ENCODE measurements at places on chromosomes 13 and 19. TPM values are rescaled to one million over a fixed set of nuclear protein-coding genes. Genes with fewer than 3 reads are reported as not detected.

- peak; percentile 7 for DNase-seq
These were observed 113.6 kb upstream of the PCDH9 start for GRCh38 chr13:67343777-67344176.

GRCh38 chr13:60331249-60332012 lies 65.6 kb upstream of the TDRD3 start:
- DNase-seq, result no peak

DNA sequence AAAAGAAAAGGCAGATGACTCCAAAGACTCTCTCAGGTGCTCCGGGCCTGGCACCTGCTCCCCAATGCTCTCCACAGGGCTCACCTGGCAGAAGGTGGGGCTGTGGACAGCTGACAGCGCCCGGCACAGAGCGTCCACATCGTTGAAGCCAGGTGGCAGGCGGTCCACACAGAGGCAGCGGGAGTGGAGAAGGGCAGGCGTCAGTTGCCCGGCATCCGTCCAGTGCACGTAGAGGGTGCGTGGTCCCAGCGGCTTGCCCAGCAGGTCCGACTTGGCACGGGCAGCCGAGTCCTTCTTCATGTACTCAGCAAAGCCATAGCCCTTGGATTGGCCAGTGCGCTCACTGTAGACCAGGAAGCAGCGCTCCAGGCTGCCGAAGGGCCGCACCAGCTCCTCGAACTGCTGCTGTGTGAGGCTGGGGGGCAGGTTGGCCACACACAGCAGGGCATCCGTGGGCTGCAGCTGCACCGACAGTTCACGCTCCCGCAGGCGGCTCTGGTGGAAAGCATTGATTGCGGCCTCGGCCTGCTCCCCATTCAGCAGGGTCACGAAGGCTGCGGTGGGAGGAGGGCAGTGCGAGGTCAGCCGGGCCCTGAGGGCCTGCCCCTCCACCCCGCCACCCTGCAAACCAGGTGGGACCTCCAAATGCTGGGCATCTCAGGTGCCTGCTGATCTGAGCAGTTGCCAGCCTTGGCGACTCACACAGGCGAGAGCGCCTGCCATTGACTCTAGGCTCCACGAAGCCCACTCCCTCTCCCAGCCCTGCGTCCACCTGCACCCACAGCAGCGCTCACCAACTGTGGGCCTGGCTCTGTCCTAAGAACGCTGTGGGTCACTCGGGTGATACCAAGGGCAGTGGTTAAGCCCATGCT lies 4.5 kb downstream of the RAVER1 start:
- DNase-seq, result no peak

SMIM24 gene
- polyA plus RNA-seq, result 2.5 TPM

DNA sequence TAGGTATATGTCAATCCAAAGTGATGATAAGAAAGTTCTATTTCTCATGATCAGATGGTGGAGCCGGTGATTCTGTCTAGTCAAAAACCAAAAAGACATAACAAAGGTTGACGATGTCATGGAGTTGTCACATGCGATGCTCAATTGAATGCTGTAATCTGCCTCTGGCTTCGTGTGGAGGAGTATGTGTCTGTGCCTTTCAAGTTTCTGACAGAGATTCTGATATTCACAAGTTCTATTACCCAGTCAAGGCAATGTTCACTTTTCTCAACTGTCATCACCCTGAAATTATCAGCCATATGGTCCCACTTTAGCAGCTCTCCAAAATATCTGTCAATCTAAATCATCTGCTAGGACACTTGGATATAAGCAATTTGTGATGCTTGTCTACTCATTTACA lies 367.6 kb upstream of the PRR20A start:
- no peak for DNase-seq

DNA sequence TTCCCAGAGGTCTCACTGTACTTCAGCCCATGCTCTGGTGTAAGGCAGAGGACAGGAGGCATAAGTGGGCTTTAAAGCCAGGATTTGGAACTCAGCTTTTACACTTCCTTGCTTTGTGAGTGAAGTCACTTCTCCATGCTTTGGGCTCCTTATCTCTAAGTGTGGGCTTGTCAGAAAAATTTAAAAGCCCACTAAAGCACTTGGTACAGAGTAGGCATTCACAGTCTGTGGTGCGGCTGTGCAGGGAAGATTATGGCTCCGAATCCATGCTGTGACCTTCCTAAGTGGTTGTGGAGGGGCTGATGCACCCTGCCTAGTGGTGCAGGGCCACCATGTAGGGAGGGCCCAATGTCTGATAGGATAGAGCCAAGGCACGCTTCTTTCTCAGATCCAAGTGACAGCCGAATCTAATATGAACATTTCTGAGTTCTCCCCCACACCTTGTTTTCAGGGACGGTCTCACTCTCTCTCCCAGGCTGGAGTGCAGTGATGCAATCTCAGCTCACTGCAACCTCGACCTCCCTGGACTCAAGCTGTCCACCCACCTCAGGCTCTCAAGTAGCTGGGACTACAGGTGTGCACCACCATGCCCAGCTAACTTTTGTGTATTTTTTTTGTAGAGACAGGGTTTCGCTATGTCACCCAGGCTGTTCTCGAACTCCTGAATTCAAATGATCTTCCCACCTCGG lies 6.9 kb downstream of the TIMM29 start:
- no peak for DNase-seq

- no peak for DNase-seq
These were observed 283.1 kb downstream of the KLF12 start for GRCh38 chr13:73851104-73851503.

VSIG10L gene
- polyA plus RNA-seq, result 3.5 TPM

DNA sequence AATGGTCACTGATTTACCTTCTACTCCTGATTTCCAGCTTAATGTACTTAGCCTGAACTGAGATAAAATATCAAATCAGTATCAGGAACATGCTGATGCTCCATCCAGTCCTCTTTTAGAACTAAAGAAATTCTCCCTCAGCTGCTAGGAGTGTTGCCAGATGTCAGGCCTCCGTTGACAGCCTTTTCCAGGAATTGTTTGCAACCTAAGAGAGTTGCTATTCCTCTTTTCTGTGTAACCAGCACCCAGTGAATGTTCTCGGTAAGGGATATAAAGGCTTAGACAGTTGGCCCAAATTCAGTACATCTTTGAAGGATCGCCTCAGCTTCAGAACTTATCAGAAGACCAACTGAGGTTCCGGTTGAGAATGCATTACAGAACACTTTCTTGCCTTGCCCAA lies 559.0 kb downstream of the PCDH17 start:
- DNase-seq, result no peak

DNA sequence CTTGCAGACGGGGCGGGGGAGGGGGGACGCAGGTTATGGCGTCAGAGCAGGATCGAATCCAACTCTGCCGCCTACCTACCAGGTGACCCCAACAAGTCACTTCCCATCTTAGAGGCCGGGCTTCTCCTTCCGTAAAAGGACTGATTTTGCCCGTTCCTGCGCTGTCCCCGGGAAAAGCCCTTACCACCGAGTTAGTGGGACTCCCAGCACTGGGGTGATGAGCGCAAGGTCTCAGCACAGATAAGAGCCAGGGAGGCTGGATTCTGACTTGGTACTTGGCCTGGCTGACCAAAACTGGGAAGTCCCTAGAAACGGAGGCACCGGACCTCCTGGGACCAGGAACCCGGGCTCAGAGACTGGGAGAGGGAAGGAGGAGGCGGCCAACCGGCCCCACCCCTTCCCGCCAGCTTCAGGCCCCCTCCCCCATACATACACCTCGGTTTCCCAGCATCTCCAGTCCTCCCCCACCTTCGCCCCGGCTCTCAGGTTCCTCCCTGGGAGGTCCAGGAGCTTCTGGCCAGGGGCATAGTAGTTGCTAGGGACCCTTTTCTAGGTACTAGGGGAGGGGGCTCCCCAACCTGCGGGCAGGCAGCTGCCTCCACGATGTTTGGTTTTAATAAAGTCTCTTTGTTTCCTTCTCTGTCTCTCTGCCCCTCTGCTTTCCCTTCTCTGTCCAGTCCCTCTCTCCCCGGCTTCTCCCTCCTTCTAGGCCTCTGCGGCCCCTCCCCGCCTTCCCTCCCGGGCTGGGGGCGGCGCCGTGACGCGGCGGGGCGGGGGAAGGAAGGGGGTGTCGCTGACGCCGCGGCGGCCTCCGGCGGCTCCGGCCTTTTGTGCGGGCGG lies at the start of gene GRAMD1A:
TSS of gene GRAMD1A (plus strand) at position 826 of the 840 bp plus-strand sequence. CDS start 156 bp downstream, outside the sequence.
- DNase-seq, result peak; percentile 92

- DNase-seq, result no peak
These were observed 147.7 kb downstream of the DPF1 start for GRCh38 chr19:38076337-38076736.

- peak; percentile 93 for DNase-seq
These were observed at the start of gene ZBTB7A for GRCh38 chr19:4066682-4067395. ZBTB7A (minus strand) TSS chr19:4066899; CDS start chr19:4055232, 11,667 bp downstream.
